ENCODE measurements at places on chromosomes 7 and 10.

- no peak for DNase-seq
Observed at GRCh38 chr10:113436851-113437250, 116.0 kb upstream of the HABP2 start.

- no peak for DNase-seq
Observed at GRCh38 chr10:34627741-34628140, 187.4 kb downstream of the PARD3 start.

GRCh38 chr10:110471566-110472139 lies 26.1 kb upstream of the DUSP5 start:
- DNase-seq, result no peak

- no peak for DNase-seq
Observed at GRCh38 chr10:97711640-97712572, 1.6 kb upstream of the MARVELD1 start.

- DNase-seq, result no peak
Observed at GRCh38 chr7:44167920-44168319, 21.3 kb downstream of the GCK start.

GRCh38 chr7:134943785-134944400 lies 42.4 kb upstream of the AGBL3 start:
- DNase-seq, result no peak

- no peak for DNase-seq
Observed at GRCh38 chr10:6721480-6721879, 141.4 kb upstream of the PRKCQ start.

All from NCI-H524 treated with DMSO at 0.1 percent for 48 hours (cell line).